ENCODE measurements at places on chromosomes 1 and 21.

GRCh38 chr1:111603979-111604378 lies 15.6 kb upstream of the RAP1A start:
- DNase-seq, result no peak

- no peak for DNase-seq
Measured at GRCh38 chr1:235009074-235009473, 119.6 kb downstream of the TOMM20 start.

DNA sequence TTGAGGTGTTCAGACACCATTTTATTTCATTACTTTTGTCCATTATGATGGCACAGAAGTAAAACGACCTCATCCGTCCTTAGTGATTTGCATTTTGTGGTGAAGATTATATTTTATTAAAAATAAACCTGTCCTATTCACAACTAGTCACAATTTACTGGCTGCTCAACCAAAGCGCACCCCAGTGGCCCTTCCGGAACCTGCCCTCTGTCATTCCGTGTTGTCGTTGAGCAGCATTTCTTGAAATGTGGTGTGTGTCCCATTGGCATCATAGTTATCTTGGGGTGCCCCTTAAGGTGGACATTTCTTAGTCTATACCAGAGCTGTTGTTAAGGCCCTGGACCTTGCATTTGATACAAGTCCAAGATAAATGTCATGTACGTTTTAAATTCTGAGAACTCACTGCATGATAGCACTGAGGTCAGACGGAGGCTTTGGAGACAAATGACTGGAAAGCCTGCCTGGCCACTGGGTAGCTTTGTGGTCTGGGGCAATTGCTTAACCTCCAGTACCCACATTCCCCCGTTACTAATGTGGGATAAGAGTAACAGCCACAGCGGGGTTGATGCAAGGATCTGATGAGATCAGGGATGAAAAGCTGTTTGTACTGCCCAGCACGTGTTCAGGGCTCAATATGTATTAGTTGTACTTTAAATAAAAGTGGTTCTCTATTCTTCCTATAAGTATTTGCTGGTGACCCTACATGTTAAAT lies 36.2 kb downstream of the BACH1 start:
- no peak for DNase-seq

DNA sequence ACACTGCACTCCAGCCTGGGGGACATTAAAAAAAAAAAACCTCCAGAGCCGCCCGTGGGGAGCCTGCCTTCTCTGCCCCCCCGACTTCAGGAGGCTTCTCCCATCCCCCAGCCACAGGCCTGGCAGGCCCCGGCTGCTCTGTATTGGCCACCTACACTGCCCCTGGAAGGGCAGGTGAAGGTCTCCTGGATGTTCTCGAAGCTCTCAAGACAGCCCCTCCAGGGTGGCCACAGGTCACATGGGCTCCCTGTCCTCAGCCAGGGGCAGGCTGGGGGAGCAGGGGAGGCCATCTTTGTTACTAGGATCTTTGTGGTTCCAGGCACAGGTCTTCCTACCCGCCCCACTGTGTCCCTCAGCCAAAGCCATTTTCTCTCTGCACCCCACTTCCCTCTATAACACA lies 32.8 kb downstream of the PADI6 start:
- no peak for DNase-seq

DNA sequence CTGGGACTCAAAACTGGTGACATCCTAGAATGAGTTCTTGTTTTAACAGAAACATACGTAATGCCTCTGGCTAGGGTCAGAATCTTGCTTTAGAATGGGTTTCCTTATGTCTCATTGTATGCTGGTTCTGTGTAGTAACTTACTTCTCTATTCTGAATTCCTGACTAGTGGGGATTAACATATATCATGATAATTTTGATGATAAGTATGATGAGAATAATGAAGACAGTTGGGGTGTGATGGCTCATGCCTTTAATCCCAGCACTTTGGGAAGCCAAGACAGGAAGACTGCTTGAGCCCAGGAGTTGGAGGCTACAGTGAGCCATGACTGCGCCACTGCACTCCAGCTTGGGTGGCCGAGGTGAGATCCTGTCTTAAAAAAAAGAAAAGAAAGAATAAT lies 31.7 kb upstream of the CDC42BPA start:
- DNase-seq, result no peak

DNA sequence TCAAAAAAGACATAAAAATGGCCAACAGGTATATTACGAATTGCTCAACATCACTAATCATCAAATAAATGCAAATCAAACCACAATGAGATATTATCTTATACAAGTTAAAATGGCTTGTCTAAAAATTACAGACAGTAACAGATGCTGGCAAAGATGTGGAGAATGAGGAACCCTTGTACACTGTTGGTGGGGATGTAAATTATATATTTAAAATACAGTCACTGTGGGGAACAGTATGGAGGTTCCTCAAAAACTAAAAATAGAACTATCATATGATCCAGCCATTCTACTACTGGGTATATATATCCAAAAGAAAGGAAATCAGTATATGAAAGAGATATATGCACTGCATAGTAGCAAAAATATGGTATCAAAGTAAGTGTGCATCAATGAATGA lies 1037.2 kb upstream of the B3GALT2 start:
- DNase-seq, result no peak

DNA sequence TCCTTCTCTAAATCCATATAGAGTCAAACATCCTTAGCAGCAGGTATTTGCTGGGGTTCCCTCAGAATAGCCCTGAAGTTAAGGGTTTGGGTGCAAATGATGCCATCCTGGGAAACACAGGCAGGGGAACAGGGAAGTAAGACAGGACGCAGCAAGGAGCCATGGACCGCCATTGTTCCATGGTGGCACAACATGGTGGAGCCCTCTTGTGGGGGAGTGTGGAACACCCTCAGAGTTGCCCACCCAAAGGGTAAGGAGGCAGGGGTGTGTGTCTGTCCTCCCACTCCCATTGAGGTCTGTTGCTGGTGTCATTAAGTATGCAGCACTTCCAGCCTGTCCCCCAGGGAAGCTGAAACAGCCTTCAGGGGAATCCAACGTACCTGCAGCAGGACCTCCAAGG lies 20.4 kb upstream of the RCAN1 start:
- no peak for DNase-seq

DNA sequence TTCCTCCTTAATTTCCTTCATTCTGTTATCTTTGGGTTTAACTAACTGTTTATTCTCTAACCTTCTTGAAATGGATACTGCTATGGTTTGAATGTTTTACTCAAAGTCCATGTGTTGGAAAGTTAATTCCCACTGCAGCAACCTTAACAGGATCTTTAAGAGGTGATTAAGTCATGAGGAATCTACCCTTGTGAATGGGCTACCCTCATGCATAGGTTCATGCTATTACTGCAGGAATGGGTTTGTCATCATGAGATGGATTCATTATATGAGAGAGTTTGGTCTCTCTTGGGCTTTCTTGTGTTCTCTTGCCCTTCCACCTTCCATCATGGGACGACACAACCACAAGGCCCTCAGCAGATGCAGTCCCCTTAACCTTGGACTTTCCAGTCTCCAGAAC lies 516.9 kb downstream of the ADGRL2 start:
- no peak for DNase-seq

GRCh38 chr1:19850214-19850613 lies 32.0 kb upstream of the OTUD3 start:
- DNase-seq, result no peak

- DNase-seq, result no peak
Measured at GRCh38 chr1:183593356-183593755, 3.1 kb upstream of the NCF2 start.

DNA sequence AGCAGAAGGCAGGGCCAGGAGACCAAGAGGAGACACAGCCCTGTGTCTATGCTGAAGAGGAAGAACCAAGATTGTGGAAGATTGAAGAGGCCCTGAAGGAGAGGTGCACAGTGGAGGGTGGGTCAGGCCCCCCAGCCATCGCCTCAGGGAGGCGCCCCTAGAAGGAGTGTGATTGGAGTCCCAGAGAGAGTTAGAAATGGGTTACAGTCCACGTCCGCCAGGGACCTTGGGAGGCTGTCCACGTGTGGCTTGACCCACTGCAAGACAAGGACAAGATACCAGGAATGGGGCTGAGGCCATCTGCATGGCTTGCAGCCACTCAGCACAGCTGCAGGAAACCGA lies 375.1 kb downstream of the NPHP4 start:
- no peak for DNase-seq

DNA sequence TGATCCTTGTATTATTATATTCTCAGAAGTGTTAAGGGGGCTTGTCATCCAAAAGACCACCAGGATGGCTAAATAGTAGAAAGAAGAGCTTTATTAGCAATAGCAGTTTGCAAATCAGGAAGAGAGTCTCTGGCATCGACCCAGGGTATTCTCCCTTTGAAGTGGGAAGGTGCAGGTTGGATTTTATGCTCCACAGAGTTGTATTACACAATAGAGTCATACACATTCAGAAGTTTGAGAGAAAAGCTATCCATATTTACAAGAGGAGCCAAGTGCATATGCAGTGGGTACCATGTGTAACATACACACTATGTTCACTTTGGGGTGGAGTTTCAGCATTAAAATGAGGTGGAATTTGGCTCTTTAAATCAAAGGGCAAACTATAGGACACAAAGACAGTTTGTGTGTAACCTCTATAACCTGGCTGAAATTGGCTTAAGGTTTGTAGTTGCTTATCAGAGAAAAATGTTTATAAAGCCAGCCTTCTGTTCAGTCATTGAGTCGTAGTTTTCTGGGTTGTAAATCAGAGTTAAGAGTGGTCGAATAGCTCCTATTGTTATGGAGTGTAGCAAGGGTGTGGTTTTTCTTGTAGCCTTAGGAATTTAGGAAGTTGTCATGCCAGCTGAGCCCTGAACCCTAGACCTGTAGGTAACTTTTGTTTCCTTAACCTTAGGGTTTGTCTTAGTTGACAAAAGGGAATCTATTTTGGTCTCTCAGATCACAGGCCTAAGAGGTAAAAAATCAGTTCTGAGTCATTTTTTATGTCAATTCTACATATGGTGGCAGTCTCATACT lies 125.3 kb downstream of the DNM3 start:
- DNase-seq, result no peak

GRCh38 chr1:230280906-230281413 lies 145.2 kb downstream of the PGBD5 start:
- DNase-seq, result no peak

DNA sequence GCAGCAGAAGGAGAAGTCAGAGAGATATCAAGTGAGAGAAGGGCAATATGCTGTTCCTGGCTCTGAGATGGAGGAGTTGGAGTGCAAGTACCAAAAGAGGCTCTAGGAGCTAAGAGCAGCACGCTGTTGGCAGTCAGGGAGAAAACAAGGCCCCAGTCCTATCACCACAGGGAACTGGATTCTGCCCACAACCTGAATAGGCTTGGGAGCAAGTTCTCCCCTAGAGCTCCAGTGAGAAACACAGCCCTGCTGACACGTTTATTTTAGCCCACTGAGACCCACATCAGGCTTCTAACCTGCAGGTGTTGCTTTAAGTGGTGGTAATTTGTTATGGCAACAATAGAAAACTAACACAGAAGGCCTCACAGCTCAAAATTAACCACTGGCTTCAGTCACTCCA lies 31.8 kb upstream of the ZNF644 start:
- DNase-seq, result no peak

DNA sequence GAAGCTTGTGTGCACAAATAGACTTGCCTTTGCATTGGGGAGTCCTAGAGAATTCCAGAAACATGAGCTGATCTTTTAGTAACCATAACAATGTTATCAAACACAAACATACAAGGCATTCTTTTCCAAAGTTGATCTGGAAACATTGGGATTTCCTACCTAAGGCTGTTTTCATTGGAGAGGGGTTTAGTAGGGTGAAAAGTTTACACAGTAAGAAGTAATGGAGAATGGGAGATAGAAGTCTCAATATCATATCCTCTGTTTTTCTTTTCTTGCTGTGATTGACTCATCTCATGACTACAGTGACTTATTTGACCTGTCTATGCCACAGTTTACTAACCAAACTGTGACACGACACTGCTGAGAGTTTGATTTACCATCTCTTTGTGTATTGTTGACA lies 65.6 kb upstream of the PLA2G4A start:
- DNase-seq, result no peak

DNA sequence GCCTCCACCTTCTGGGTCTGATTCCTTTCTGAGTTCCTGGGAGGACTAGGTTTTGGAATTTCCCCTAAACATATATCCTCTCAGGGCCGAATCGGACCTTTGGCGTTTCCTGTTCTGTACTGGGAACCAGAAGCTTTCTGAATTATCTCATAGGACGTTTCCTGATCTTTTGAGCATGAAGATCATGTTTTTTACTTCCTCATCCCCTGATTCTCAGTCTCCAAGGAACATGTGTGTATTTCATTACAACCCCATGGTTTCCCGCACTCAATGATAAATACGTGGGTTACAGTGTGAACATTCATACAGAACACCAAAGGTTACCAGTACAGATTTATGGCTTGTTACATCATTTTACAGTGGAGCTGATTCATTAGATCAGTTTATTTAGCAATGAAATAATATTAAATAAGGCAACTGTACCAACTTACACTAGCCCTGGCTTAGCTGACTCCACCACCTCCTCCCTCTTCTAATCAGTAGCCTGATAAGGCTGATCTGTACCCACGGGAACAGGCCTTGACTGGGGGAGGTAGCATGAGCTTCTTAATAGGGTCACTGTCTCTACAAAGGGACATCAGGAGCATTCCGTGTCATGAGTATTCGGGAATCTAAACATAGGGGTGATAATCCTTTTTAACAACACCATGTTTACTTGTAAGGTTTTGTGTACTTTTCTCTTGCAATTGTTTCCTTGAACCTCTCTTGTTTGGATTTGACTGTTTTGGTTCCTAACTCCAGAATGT lies 57.8 kb upstream of the ERRFI1 start:
- no peak for DNase-seq

- no peak for DNase-seq
Measured at GRCh38 chr1:34865573-34865972, 6.0 kb upstream of the SMIM12 start.

GRCh38 chr1:5393603-5394002 lies 598.6 kb downstream of the NPHP4 start:
- no peak for DNase-seq

- no peak for DNase-seq
Measured at GRCh38 chr1:8879922-8880676, 1.6 kb upstream of the ENO1 start.

All from activated gamma-delta T cell (primary cell).